ENCODE measurements at places on chromosomes 2 and 18.
A peak's percentile ranks its signal among the peaks of the same experiment; 100 is the strongest.

- DNase-seq: no peak
Measured at GRCh38 chr2:128578406-128579390, 260.0 kb upstream of the HS6ST1 start.

DNA sequence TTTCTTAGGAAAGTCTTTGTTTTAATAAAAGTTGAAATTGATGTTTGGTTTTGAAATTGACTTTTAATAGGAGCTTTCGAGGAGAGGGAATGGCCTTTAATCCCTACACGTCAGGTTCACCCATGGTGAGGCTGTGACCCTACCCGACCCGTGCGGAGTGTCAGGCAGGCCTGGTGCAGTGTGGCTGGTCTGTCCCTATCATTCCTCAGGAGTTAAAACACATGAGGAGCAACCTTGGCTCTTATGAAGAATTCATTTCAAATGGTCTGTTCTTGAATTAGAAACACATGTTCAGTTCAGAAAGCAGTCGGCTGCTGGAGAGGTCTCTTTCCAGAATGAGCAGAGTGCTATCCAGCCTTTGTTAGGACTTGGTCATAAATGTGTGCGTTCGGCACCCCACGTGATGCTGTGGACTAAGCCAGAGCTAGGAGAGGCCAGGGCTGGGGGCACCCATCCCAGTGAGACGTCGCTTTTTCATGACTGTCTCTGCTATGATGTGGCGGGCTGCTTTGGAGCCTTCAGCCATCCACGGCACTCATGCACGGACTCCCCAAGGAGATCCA, 54.7 kb downstream of the EMILIN2 start:
- no peak for DNase-seq

- DNase-seq: no peak
Measured at GRCh38 chr2:20597860-20598183, 53.1 kb downstream of the HS1BP3 start.

GRCh38 chr2:40158781-40159180, 293.1 kb downstream of the SLC8A1 start:
- no peak for DNase-seq

DNA sequence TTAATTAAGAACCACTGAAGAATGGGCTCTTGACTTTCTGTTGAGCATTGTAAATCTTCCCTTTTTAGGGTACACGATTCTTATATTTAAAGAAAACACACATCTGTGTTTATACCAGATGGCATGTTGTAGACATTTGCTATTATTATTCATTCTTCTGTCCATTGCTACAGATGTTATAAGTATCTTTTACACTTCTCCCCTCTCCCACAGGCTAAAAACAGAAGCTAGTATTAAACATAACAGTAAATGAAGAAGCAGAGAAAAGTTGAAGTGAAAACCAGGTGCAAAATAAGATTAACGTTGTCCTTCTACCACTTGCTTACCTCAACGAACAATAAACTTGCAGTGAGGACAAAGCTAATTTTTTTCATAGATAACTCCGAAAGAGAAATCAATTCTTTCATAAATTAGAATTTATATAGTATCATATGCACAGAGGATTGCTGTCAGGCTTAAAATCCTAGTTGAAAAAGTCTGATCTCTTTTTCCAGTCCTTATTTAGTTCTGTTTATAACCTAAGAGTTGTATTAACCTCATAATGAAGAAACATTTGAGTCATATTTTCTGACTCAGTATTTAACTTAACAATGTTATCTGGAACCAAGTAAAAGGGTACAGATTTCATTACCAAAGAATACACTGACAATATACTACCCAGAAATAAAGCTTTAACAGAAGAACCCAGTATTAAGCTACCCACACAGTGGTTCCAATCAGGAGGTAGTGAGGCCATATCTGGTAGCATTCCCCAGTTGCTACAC, 16.4 kb upstream of the ZNF385B start:
- peak; percentile 20 for DNase-seq

- peak; percentile 92 for DNase-seq
Measured at GRCh38 chr2:163667064-163667887, 68.5 kb downstream of the FIGN start.

GRCh38 chr2:140696449-140696848, 1434.4 kb downstream of the LRP1B start:
- DNase-seq: peak; percentile 5

DNA sequence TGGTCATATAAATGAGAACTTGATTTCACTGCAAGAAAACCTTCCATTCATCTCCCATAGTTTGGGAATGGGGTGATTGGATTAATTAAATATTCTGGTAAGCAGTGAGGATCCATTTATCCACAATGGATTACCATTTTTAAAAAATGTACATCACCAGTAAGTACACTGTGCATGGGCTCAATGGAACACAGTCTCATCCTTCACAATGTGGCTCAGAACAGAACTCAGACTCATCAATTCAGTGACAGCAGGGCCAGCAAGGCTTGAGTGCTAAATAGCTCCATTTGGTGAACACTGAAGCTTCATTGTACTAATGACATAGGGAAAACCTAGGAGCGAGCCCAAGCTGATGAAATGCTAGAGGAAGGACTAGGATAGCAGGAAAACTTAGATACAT, 223.8 kb downstream of the CMPK2 start:
- no peak for DNase-seq

DNA sequence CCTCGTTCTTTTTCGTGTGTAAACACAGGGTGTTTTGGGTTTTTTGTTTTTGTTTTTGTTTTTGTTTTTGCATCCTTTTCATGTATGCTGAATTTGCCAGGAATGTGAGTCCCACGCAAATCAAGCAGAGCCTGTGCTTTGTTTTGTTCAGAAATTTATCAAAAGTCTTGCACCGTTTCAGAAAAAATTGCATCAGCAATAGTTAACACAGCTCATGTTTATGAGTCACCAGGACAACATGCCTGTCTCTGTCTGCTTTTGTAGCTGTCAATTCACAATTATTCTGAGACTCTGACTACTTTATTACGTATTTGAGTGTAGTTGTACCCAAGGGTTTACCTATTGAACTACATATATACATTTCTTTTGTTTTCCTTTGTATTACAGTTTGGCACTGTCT, 38.3 kb downstream of the MRPL44 start:
- DNase-seq: peak; percentile 62

- peak; percentile 65 for DNase-seq
Measured at GRCh38 chr2:177772529-177772928, 300.0 kb downstream of the PDE11A start.

DNA sequence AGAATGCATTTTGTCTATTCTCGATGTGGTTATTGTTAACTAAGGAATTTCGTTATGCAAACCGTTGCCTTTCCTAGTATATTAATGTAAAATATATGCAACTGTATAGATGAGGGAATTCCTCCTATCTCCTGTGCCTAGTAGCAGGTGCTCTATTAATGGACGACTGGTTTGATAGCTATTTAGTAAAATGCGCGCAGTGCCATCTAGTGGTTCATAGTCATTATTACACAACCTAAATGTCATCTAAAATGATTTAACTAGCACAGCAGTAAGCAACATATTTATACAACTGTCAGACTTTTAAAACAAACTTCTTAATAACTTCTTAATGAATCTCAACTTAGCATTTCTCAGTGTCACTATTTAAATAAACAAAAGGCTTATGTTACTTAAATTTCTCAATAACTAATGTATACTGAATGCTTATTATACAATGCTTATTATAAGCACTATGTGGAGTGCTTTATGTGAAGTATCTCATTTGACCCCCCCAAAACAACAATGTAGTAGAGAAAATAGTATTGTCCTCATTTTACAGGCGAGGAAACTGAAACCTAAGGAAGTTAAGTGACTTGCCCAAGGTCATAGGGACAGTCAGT, 77.9 kb downstream of the DTNA start:
- peak; percentile 69 for DNase-seq

DNA sequence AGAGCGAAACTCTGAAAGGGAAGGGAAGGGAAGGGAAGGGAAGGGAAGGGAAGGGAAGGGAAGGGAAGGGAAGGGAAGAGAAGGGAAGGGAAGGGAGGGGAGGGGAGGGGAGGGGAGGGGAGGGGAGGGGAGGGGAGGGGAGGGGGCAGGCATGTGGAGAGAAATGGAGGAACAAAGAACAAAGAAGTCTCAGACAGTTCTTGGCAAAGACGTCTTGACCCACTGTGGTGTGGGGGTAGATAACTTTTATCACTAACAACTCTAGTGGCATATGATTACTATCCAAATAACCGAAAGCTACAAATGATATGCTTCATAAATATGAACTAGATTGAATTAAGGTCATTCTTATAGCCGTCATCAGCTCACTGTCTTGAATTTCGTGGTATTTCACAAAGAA, 3.2 kb downstream of the UPP2 start:
- DNase-seq: no peak

DNA sequence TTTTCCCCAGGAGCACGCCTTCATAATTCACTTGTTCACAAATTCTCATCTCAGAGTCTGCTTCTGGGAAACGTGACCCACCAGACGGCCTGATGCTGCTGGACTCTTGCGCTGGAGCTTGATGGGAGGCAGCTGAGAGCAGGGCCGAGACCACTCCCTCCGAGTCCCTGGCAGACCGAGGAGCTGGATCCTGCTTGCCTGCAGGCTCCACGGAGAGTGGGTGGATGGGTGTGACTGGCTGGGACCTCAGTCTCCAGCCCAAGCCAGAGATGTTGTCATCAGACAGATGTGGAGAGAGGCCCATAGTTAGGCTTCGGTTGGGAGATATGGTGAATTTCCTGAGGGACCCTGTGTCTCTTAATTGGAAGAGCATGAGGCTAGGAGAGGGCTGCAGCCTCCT, 76.4 kb downstream of the TSN start:
- no peak for DNase-seq

DNA sequence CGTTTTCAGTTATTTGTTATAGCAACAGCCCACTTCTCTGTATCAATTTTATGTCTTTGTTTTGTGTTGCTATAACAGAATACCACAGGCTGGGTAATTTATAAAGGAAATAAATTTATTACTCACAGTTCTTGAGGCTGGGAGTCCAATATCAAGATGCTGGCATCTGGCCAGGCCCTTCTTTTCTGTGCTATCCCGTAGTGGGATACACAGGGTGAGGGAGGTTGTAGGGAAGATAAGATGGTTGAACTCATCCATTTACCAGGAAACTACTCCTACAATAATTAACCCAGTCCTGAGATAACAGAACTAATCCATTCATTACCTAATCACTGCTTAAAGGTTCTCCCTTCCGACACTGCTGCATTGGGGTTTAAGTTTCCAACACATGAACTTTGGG, 220.7 kb downstream of the TPGS2 start:
- DNase-seq: no peak

DNA sequence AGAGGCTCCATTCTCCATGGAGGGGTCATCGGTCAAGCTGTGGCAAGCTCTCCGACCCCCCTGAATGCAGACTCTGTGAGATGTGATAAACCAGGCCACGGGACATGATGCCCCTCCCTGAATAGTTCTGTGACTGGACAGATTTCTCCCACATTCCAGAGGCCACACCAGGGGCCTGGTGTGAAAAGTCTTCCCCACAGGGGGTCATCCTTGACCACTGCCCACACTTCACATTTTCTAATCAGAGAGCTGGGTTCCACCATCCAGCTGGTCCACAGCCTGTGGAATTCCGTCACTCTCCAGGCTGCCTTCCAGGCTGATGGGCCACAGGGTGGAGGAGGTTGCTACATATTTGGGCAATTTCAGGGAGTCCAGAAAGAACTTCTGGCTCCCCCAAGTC, 51.3 kb upstream of the CYRIA start:
- no peak for DNase-seq

- DNase-seq: no peak
Measured at GRCh38 chr2:233796254-233796653, 18.1 kb downstream of the MROH2A start.

DNA sequence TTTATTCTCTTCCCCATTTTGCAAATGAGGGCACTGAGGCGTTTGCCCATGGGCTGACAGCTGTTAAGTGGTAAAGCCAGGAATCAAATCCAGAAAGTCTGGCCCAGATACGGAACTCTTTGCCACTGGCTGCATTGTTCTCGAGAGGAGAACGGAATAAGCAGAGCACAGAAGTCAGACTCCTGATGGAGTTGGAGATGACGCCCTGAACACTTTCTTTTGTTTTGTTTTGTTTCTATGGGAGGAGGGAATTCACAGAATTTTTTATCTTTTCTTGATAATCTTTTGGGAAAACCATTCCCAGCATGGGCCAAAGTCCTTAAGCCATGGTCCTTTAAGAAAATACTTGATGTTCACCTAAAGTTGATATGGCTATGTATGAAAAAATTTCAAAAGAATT, 322.2 kb downstream of the RDH14 start:
- DNase-seq: no peak

GRCh38 chr2:64750001-64750816, 96.5 kb upstream of the SERTAD2 start:
- peak; percentile 71 for DNase-seq

DNA sequence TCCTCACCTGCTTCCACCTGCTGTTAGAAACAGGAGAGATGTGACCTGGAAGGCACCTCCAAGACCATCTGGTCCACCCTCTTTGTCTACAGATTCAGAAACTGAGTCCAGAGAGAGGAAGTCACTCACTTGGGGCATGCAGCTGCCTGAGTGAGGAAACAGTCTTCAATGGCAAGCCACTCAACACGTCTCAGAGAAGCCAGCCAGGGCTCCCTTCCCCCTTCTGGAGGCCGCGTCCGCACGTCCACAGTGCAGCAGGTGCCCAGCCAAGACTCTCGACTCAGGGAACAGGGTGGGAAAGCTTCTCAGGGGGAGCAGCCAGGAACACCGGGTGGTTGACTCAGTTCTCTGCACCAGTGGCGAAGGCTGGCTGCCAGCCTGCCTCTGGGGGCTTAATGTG, 201.7 kb downstream of the BCL11A start:
- no peak for DNase-seq

GRCh38 chr2:99880148-99880963, 262.0 kb downstream of the AFF3 start:
- DNase-seq: peak; percentile 99

- DNase-seq: no peak
Measured at GRCh38 chr18:37481072-37481471, 84.5 kb downstream of the CELF4 start.

DNA sequence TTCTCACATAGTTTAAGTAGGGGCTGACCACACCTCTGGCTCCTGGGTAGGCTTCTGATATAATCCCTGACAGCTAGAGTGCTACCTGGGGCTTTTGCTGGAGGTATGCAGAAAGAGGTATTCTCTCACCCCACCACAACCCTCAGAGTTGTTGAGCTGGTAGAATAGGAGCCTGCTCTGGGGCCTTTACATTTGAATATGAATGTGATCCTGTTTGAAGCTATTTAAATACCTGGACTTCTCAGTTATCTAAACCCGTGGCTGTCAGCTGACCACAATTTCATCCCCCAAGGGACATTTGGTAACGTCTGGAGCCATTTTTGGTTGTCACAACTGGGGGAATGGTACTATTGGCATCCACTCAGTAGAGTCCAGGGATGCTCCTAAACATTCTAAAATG, 669.1 kb downstream of the SATB2 start:
- DNase-seq: no peak

DNA sequence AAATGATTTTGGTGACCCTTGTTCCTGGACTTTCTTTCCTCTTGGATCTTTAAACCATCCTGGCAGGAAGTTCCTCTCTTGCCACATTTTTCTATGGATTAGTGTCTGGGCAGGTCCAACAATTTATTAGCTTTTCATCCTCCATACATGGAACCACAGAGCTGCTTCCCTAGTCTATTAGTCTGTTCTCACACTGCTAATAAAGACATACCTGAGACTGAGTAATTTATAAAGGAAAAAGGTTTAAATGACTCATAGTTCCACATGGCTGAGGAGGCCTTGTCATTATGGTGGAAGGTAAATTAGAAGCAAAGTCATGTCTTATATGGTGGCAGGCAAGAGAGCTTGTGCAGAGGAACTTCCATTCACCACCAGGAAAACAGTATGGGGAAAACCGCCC, 122.9 kb downstream of the DDX1 start:
- no peak for DNase-seq

- DNase-seq: peak; percentile 4
Measured at GRCh38 chr2:102618452-102619413, 620 bp upstream of the SLC9A2 start.
